Liver (tissue), 10 donors: ENCODE measurements at places on chromosomes 4 and X.

- DNase-seq, result peak; percentile 47
Observed at GRCh38 chr4:118265312-118266144, 87.3 kb downstream of the PRSS12 start.

DNA sequence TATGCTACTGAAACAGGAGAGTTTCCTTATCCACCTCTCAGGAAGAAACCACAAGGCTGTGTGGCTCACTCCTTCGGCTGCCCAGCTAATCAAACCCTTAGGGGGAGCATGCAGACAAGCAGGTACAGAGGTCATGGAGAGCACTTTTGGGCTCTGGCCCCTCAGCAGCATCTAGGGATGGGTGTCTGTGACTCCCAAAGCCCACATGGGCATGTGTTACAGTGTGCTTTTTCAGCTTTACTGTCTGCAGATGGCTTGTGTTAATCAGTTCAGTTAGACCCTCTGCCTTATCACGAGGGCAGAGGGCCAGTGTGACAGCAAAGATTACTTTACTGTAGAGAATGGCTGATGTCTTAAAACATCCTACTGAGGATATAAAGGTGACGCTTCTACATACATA, 447.4 kb downstream of the PCDH10 start:
- DNase-seq, result no peak

DNA sequence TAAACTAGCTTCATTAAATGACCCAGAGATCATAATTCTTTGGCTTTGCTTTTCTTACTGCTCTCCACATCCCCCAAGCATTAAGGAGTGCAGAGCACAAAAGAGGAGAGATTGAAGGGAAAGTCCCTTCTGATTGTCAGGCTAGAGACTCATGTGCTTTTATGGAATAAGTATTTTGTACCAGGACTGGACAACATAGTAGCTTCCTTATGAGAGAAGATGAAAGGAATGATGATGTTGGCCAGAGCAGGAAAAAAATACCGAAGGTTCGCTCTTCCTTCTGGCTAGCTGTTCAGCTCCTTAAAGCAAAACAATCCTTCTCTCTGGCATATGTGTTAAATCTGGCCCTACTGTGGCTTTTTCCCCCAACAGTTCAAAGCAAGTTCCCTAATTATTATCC, 53.1 kb downstream of the HOPX start:
- no peak for DNase-seq

- DNase-seq, result no peak
Observed at GRCh38 chr4:88467392-88467791, 10.5 kb downstream of the HERC5 start.

- DNase-seq, result no peak
Observed at GRCh38 chrX:68534691-68535090, 35.8 kb downstream of the YIPF6 start.

DNA sequence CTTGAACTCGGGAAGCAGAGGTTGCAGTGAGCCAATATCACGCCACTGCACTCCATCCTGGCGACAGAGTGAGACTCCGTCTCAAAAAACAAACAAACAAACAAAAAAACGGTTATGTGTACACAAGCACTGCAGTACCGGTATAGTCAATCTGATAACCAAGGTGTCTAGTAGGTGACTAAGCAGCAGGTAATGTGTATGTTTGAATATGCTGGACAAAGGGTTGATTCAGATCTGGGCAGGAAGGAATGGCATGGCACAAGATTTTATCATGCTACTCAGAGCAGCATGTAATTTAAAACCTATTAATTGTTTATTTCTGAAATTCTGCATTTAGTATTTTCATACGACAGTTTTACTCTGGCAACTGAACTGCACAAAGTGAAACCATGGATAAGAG, 41.7 kb downstream of the MAGEC1 start:
- DNase-seq, result no peak

- DNase-seq, result no peak
Observed at GRCh38 chr4:7892212-7893019, 47.2 kb downstream of the AFAP1 start.

- DNase-seq, result no peak
Observed at GRCh38 chr4:137611998-137612700, 79.9 kb upstream of the PCDH18 start.

DNA sequence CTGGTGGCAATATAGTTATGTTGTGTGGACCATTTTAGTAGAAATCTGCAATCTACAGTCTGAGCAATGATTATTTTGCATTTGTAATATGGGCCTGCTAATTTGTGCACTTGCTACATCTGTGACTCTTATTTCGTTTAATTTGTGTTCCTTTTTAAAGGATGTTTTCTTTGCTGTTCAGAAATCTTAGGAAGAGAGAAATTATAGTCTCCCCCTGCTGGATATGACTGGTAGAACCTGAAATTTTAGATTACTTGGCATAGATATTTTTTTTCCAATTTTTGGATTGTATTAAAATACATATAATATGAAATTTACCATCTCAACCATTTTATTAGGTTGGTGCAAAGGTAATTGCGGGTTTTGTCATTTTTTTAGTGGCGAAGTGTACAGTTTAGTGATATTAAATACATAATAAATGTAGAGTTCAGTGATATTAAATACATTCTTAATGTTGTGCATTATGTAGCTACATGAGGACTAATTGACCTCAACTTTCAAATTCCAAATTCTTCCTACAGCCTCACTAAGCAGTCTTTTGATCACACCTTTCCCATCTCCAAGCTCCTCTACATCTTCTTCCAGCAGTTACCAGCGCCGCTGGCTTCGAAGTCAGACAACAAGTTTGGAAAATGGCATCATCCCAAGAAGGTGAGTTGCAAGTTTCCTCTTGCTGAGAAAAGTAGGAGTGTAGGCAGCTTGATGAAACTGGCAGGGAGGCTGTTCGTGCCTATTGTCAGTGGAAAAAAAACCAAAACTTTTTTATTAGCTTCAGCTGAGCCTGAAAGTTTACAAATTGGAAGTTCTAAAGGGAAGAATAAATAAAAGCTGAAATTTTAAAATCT, 82.2 kb downstream of the FNIP2 start:
- DNase-seq, result no peak

GRCh38 chr4:146029939-146030710, 91.5 kb upstream of the ZNF827 start:
- DNase-seq, result no peak

DNA sequence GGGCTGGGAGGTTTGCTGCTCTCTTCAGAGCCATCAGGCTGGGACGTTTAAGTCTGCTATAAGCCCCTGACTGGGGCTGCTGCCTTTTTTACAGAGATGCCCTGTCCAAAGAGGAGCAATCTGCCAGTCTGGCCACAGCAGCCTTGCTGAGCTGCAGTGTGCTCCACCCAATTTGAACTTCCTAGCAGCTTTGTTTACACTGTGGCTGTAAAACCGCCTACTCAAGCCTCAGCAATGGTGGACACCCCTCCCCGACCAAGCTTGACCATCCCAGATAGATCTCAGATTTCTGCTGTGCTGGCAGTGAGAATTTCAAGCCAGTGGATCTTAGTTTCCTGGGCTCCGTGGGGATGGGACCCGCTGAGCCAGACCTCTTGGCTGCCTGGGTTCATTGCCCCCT, 40.7 kb downstream of the SPATA18 start:
- DNase-seq, result no peak

GRCh38 chrX:19372547-19373331, 29.0 kb downstream of the PDHA1 start:
- DNase-seq, result no peak

- no peak for DNase-seq
Observed at GRCh38 chr4:121964958-121965357, 13.1 kb upstream of the TRPC3 start.

GRCh38 chr4:138056541-138056940, 185.6 kb downstream of the SLC7A11 start:
- DNase-seq, result no peak
